ENCODE measurements at places on chromosomes 12 and 14.
A peak's percentile ranks its signal among the peaks of the same experiment; 100 is the strongest.

DNA sequence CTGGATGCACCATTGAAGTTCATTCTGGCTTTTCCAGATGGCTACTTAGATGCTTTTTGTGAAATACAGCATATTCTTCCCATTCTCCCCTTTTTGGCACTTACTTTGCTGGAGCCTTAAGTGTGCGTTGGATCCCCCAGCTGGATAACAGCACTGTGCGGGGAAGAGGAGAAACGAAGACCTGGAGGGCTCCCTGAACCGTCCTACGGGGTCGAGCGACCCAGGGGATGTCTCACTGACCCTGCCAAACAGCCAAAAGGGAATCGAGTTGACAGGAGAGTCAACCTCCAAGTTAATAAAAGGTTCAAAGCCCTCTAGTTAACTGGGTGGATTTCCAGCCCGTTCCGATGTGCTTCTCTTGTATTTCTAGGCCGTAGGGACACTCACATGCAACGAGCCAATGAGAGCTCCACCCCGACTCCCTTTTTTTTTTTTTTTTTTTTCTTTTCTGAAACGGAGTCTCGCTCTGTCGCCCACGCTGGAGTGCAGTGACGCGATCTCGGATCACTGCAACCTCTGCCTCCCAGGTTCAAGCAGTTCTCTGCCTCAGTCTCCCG lies 1.0 kb upstream of the CAMKK2 start:
- DNase-seq = no peak

DNA sequence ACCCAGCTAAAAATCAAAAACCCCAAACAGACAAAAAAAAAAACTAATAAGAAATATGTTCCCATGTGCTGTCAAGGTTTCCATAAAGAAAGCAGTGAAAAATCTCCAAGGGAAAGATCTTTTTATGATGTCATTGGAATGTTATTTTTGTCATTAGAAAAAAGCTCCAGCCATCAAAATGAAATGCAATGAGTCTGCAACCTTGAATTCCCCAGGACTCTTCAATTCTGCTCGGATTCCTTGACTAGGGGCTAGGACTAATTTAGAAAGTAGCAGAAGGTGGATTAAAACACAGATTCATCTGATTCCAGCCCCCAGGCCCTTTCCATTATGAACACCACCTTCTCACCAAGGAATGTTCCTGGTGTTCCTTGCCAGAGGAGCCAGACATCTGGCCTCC lies 6.0 kb upstream of the PCNX1 start:
- DNase-seq = no peak

GRCh38 chr14:23104591-23105347 lies at the start of gene CIROP:
CIROP (minus strand) TSS chr14:23104989; CDS start chr14:23104920, 69 bp downstream.
- no peak for DNase-seq

- DNase-seq = no peak
Observed at GRCh38 chr12:132428936-132429601, 60.9 kb upstream of the FBRSL1 start.

- no peak for DNase-seq
Observed at GRCh38 chr12:62692884-62693283, 226.3 kb downstream of the MON2 start.

GRCh38 chr14:74979442-74980397 lies 23.0 kb upstream of the EIF2B2 start:
- DNase-seq = no peak

- DNase-seq = peak; percentile 15
Observed at GRCh38 chr14:72516936-72517700, 376.8 kb downstream of the DPF3 start.

DNA sequence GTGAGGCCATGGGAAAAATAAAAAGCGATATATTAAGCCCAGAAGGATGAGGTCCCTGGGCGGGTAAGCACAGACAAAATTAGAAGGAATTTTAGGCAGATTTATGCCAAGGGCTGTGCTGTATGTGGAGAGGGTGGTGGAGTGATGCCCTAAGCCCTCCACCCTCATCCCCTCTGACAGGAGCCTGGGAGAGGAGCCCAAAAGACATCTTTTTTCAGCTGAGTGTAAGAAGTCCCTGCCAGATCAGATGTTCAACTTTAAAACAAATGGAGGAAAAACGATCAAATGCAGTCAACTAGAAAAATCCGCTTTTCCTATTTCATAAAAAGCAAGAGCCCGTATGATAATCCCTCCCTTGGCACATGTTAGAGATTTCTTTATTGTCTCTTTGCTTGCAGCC lies 47.7 kb upstream of the NRXN3 start:
- no peak for DNase-seq

GRCh38 chr12:124254126-124254525 lies 40.8 kb upstream of the RFLNA start:
- no peak for DNase-seq

- DNase-seq = no peak
Observed at GRCh38 chr12:85866986-85867776, 6.9 kb upstream of the NTS start.

GRCh38 chr12:53059434-53060063 lies 9.7 kb downstream of the TNS2 start:
- no peak for DNase-seq

DNA sequence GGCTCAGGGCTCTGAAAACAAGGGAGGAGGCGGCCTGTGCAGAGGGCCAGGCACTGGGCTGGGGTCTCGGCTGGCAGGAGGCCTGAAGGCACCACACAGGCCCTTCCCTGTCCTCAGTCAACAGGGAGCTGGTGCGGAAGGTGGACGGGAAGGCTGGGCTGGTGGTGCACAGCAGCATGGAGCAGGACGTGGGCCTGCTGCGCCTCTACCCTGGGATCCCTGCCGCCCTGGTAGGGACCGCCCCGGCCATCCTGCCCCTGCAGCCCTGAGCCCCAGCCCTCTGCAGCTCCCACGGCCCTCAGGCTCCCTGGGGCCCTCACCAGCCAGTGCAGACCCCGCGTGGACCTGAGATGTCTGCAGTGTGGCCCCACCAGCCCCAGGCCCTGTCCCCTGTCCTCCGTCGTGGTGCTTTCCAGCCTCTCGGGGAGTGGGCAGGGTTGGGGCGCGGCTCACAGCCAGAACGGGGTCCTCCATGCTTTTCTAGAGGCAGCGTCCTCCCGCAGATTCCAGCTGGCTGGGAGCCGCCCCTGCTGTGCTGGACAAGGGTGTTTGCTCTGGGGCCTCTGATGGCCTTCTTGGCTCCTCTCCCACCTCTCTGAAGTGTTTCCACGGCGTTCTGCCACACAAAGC lies 18.1 kb downstream of the ASPG start:
- DNase-seq = no peak

DNA sequence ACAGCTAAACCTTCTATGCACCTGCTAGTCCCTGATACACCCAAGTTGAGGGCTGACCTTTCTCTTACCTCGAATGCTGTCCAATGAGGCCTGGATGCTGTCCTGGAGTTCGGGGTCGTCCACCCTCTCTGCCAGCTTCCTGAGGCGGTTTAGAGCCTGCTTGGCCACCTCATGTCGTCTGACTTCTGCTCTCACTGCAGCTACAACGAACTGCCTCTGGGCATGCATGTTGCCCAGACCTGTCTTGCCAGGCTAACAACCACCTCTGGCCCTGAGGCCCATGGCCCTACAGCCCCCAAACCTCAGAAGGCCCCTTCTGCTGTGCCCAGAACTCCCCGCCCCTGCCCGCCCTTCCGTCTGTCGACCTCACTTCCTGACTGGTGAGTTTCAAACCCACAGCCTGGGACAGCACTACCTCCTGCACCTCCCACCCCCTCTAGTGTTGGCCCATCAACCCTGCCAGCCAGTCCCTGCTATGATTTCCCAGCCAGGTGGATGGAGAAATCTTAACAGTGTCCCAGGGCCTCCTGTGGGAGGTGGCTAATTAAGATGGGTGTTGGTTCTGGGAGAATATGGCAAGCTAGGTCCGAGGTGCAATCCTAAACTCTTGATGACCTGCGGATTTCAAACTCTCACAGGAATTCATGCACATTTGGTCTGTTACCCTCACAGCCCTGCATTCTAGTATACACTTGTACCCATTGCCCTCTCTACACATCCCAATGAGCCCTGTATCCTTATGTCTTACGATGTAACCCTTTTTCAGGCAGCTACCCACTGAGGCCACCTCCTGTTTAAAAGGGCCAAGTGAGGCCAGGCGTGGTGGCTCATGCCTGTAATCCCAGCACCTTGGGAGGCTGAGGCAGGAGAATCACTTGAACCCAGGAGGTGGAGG lies 2.7 kb upstream of the TSPAN31 start:
- peak; percentile 65 for DNase-seq

DNA sequence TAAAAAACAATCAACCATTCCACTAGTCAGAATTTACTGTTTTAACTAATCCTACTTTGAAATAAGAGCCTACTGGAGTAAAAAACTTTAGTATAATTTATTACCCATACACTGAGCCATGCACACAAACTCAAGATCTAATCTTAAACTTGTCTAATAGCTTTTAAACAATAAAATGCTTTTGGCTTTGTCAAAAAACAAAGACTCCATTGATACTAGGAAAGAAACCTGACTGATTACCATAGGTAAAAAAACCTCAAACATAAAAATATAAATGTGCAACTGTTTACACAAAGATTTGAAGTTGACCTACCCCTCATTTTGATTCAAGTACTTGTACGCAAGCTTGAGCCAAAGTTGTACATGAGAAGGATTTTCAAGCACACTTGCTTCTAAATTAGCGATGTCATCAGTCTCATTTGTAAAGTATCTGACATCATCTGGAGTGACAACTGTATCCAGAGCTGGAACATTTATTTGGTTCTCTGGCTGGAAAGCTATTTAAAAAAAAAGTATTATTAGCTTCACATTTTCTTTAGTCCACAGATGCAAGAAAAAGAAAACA lies 36.1 kb downstream of the ZFC3H1 start:
- DNase-seq = no peak

DNA sequence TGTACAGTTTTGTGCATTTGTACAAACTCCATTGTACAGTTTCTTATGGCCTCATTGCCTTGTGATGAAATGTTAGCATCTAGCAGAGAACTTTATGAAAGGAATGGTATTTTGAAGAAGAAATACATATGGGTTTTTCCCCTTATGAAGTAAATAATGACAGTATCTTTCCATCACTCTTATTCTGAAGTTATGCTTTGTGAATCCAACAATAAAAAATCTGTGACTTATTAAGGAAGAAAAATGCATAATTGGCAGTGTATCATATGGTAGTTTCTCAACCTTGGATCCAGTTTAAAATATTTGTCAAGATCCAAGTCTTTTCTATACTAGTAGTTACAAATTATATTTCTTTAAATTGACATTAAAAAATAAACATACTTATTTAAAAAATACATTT lies 859.1 kb upstream of the FLRT2 start:
- no peak for DNase-seq

DNA sequence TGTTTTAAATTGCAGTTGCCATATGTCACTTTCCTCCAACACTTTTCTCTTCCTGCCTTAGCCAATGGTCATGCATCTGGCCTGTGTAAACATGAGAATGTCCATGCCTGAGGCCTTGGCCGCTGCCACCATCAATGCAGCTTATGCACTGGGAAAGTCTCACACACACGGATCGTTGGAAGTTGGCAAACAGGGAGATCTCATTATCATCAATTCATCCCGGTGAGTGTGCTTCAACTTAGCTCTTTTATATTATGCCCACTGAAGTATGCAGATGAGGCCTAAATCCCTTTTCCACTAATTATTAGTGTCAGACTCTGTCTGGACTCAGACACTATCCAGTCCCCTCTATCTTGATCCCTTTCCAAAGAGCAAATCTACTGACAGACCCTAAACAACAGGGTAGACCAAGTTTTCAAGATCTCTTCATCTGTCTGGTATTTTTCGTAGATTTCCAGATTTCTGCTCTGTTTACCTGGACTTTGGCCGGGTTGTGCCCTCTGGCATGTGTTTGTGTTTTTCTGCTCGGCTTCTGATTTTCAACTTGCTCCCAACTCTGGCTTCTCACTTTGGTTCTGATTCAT lies 23.2 kb downstream of the AMDHD1 start:
- DNase-seq = no peak

DNA sequence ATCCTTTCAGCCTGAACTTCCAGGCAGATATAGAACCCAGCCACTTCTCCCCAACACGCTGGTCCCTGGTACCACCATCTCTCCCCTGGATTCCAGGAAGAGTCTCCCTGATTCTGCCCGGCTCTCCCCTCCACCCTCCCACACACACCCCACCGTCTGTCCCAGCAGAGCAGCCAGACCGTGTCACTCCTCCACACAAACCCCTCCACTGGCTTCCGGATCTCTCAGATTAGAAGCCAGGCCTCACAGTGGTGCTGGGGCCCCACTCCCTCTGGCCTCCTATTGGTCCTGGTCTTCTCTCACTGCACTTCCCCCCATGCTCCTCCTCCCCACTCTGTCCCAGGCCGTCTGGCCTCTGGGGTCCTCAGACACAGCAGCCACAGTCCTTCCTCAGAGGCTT lies 52.4 kb upstream of the CDKN3 start:
- DNase-seq = no peak

DNA sequence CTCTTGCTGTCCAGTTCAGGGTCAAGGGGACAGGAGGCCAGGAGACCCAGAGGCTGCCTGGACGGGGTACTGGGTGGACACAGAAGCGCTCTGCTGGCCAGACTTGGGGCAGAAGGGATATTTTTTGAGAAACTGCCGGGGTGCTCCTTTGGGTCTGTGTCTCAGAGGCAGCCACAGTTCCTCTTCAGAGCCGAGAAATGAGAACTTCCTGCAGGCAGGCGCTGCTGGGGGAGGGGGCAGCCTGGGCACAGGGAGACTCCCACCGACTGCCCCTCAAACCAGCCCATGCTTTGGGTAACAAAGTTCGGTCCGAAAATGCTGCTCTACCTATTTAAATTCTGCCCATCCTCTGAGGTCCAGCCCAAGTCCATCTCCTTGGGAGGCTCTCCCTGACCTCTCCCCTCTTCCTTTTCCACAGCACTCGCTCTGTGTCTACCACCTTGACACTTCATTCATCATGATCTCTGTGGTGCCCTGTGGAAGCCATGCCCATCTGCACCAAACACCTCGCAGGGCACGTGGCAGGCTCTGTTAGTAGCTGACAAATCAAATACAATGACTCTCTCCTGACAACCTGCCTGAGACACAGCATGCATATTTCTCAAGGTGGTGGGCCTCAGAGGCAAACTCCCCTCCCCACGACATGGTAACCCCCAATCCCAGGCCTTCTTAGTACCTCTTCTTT lies 16.4 kb downstream of the HDAC7 start:
- no peak for DNase-seq

GRCh38 chr12:47491516-47492305 lies 214.1 kb downstream of the RPAP3 start:
- no peak for DNase-seq

Measured in GM18507 (cell line).